ENCODE measurements at places on chromosomes 3 and 15. TPM values are rescaled to one million over a fixed set of nuclear protein-coding genes. Genes with fewer than 3 reads are reported as not detected.

The SLC27A2 gene
- total RNA-seq: 9.8 TPM

The CTXN2 gene
- not detected for total RNA-seq

The CYP19A1 gene
- total RNA-seq: not detected

The SPTSSB gene
- not detected for total RNA-seq

The CSPG4 gene
- total RNA-seq: not detected

The ALAS1 gene
- 54.3 TPM for total RNA-seq

The HTR3E gene
- not detected for total RNA-seq

The INKA1 gene
- total RNA-seq: 1.8 TPM

The HYPK gene
- 15.5 TPM for total RNA-seq

The ADAMTS17 gene
- 1.5 TPM for total RNA-seq

The RNU5B-1 gene
- total RNA-seq: not detected

The INSYN1 gene
- not detected for total RNA-seq

The LRRC31 gene
- total RNA-seq: not detected

The CIDEC gene
- total RNA-seq: not detected

The LRTM1 gene
- total RNA-seq: not detected

DNA sequence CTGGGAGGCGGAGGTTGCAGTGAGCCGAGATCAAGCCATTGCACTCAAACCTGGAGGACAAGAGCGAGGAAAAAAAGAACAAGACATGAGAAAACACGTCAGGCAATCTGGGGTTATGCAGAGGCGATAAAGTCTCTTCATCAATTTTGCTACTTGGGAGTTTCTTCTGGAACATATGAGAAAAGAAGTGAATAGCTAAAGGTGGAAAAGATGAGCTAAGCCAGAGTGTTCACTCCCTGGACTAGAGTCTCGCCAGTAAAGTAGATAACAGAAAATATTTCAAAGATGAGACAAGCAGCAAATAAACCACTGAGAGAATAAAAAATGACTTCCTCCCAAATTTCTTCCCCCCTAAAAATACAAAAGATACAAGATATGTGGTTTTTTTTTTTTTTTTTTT lies 188.4 kb upstream of the HES1 start:
- no peaks in the 10 kb centered on the region for H3K36me3 ChIP-seq
- no peak overlapping the region for H3K4me3 ChIP-seq
- DNase-seq: no peak
- no peak overlapping the region for H3K27ac ChIP-seq

DNA sequence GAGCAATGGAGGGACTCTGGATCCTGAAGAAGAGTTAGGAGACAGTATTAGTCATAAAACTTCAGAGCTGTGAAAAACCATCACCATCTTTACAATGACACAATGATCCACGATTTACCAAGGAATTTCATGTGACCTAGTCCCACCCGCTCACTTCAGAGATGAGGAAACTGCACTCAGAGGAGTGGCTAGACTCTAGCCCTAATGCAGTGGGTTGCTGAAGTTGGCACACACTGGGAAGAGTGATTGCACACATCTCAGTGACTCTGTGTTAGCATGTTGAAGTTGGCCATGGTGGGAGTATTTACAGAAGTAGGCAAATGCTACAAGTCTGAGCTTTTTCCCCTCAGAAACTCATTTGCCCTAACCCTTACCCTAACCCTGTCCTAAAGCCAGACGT lies 35.2 kb upstream of the SPATA12 start:
- DNase-seq: no peak
- no peaks in the 10 kb centered on the region for H3K4me1 ChIP-seq
- no peak overlapping the region for H3K27ac ChIP-seq

GRCh38 chr3:98764472-98764884 lies 1.3 kb downstream of the ST3GAL6 start:
- H3K27me3 ChIP-seq: peaks cover 6% of the 10 kb centered on the region
- no peaks in the 10 kb centered on the region for H3K4me1 ChIP-seq

GRCh38 chr3:111732252-111732879 lies 126.7 kb upstream of the PHLDB2 start:
- peaks cover 11% of the 10 kb centered on the region for H3K4me1 ChIP-seq
- DNase-seq: no peak
- peaks cover 11% of the 10 kb centered on the region for H3K36me3 ChIP-seq
- H3K27me3 ChIP-seq: no peaks in the 10 kb centered on the region

- H3K27me3 ChIP-seq: peaks cover 5% of the 10 kb centered on the region
- no peak for DNase-seq
- H3K27ac ChIP-seq: no peak overlapping the region
These were observed 232.8 kb downstream of the CPNE4 start for GRCh38 chr3:131802029-131802428.

GRCh38 chr3:46693038-46693891 lies at the start of gene ALS2CL:
Gene ALS2CL (minus strand): TSS chr3:46693679. CDS start chr3:46689440, 4,239 bp downstream.
- peak; percentile 62 for DNase-seq
- H3K27ac ChIP-seq: no peak within 1 kb of the TSS
- peaks cover 29% of the 10 kb centered on the region for H3K4me1 ChIP-seq
- no peaks in the 10 kb centered on the region for H3K36me3 ChIP-seq
- H3K27me3 ChIP-seq: no peaks in the 10 kb centered on the region

GRCh38 chr3:156233876-156234275 lies 113.5 kb downstream of the KCNAB1 start:
- H3K27me3 ChIP-seq: peaks cover 15% of the 10 kb centered on the region
- no peak overlapping the region for H3K27ac ChIP-seq
- DNase-seq: no peak
- no peaks in the 10 kb centered on the region for H3K36me3 ChIP-seq
- no peak overlapping the region for H3K4me3 ChIP-seq
- no peaks in the 10 kb centered on the region for H3K4me1 ChIP-seq

GRCh38 chr3:123357275-123357674 lies 91.6 kb downstream of the ADCY5 start:
- peaks cover 10% of the 10 kb centered on the region for H3K27me3 ChIP-seq
- no peak for DNase-seq
- H3K36me3 ChIP-seq: no peaks in the 10 kb centered on the region
- no peaks in the 10 kb centered on the region for H3K4me1 ChIP-seq
- no peak overlapping the region for H3K27ac ChIP-seq

DNA sequence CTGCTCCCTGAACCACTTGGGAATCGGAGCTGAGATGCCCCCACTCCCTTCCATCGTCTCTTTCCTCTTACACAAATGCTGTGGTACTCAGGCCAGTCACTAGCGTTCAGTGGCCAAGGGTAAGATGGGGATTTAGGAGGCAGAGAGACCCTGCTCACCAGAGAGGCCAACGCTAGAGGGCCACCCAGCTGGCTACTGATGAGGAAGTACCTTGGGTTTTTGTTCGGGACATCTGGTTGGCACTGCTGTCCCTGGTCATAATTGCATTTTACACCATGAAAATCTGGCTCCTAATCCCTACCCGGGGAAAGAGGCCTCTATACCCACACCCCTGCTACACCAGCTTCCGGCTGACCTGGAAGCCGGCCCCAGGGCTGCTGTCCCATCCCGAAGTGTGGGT lies 7.7 kb downstream of the MAP6D1 start:
- no peaks in the 10 kb centered on the region for H3K27me3 ChIP-seq
- peaks cover 16% of the 10 kb centered on the region for H3K36me3 ChIP-seq

GRCh38 chr15:87245592-87245991 lies 1010.9 kb downstream of the NTRK3 start:
- H3K4me1 ChIP-seq: no peaks in the 10 kb centered on the region
- H3K27ac ChIP-seq: no peak overlapping the region
- no peak for DNase-seq

GRCh38 chr3:197499427-197499826 lies 56.3 kb downstream of the BDH1 start:
- no peaks in the 10 kb centered on the region for H3K4me1 ChIP-seq
- no peaks in the 10 kb centered on the region for H3K27me3 ChIP-seq
- no peak for DNase-seq
- no peaks in the 10 kb centered on the region for H3K36me3 ChIP-seq
- no peak overlapping the region for H3K4me3 ChIP-seq

DNA sequence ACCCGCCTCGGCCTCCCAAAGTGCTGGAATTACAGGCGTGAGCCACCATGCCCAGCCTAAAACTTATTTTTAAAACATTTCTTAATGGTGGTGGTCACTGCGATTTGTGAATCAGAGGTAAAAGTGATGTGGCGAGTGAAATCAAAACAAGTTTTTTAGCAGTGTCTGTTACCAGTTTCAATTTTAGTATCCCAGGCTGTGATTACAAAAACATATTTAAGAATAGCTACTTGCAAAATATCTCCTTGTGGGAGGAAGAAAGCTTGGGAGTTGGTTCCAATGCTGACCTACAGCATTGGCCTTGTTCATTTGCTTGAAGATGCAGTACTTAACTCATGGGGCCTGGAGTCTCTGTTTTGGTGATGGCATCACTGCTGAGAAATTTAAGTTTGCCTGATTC lies 4.5 kb downstream of the RAB7A start:
- H3K27me3 ChIP-seq: no peaks in the 10 kb centered on the region
- H3K36me3 ChIP-seq: peaks cover 64% of the 10 kb centered on the region
- peaks cover 78% of the 10 kb centered on the region for H3K4me1 ChIP-seq
- no peak for DNase-seq

GRCh38 chr3:71398157-71398836 lies 185.2 kb downstream of the FOXP1 start:
- H3K4me1 ChIP-seq: peaks cover 86% of the 10 kb centered on the region
- H3K27ac ChIP-seq: peak overlapping the region; percentile 91
- H3K4me3 ChIP-seq: peak overlapping the region; percentile 73
- peaks cover 14% of the 10 kb centered on the region for H3K36me3 ChIP-seq

GRCh38 chr3:189260556-189261493 lies 89.1 kb downstream of the TPRG1 start:
- H3K36me3 ChIP-seq: no peaks in the 10 kb centered on the region
- no peaks in the 10 kb centered on the region for H3K27me3 ChIP-seq
- no peak overlapping the region for H3K27ac ChIP-seq
- H3K4me3 ChIP-seq: no peak overlapping the region
- no peaks in the 10 kb centered on the region for H3K4me1 ChIP-seq
- DNase-seq: no peak

DNA sequence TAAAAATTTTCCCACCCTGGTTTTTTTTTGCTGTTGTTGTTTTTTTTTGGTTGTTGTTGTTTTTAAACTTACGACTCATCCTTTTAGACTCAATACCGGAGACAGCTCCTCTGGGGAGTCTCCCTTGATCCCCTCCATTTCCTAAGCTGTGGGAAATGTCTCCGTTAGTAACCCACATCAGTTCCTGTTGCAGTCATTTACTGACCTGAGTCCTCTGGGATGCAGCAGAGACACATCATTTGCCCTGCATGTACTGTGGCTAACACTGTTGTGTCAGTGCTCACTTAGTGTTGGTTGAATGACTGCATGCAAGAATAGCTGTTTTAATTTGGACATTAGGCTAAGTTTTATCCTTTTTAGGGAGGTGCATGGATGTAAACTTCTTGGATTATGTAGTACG lies 83.8 kb downstream of the MBNL1 start:
- no peaks in the 10 kb centered on the region for H3K27me3 ChIP-seq
- no peak overlapping the region for H3K4me3 ChIP-seq
- peaks cover 42% of the 10 kb centered on the region for H3K36me3 ChIP-seq
- peak overlapping the region; percentile 59 for H3K27ac ChIP-seq

DNA sequence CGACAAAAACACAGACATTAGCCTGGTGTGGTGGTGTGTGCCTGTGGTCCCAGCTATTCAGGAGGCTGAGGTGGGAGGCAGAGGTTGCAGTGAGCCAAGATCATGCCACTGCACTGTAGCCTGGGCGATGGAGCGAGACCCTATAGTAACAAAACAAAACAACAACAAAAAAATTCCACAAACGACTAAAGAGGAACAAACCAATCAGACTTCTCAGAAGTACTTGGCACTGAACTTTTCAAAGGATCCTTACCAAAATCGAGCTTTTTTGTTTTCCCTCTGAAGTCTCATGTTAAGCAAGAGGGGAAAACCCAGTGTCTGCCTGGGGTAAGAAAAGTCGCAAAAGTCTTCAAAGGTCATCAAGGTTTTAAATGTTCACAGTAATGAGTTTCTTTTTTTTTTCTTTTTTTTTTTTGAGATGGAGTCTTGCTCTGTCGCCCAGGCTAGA lies 30.1 kb upstream of the TFRC start:
- DNase-seq: peak; percentile 56
- H3K27ac ChIP-seq: peak overlapping the region; percentile 71
- H3K4me1 ChIP-seq: peaks cover 15% of the 10 kb centered on the region
- H3K4me3 ChIP-seq: peak overlapping the region; percentile 21
- H3K36me3 ChIP-seq: no peaks in the 10 kb centered on the region

GRCh38 chr3:166114448-166114847 lies 277.2 kb upstream of the BCHE start:
- no peak overlapping the region for H3K4me3 ChIP-seq
- no peaks in the 10 kb centered on the region for H3K4me1 ChIP-seq
- H3K27me3 ChIP-seq: no peaks in the 10 kb centered on the region
- DNase-seq: no peak
- H3K27ac ChIP-seq: no peak overlapping the region

DNA sequence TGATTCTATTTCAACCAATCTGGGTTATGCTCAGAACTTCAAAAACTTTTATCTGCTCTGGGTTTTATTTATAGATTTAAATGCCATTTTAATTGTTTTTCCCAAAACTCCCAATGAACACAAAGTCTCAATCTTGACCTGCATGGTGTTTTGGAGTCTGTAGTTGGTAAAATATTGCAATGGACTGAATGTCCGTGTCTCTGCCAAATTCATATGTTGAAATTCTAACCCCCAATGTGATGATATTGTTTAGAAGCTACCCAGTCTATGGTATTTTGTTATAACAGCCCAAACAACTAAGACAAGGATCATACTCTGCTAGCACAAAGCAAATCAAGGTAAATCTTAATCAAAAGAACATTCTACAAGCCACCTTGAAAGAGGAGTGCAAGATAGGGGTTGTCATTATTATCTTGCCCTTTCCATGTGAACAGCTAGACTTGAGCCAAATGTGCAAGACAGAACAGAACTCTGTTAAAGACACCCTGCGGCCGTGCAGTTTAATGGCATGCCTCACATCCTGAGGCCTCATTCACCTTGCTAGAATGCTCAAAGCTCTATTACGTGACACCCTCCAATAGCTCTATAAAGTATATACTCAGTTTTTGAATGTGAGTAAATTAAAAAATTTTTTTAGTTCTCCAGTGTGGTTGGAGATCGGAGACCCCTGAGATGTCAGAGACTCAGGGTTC lies 7.5 kb downstream of the EOGT start:
- H3K4me3 ChIP-seq: no peak overlapping the region
- peaks cover 15% of the 10 kb centered on the region for H3K36me3 ChIP-seq
- H3K27me3 ChIP-seq: no peaks in the 10 kb centered on the region
- H3K4me1 ChIP-seq: no peaks in the 10 kb centered on the region
- DNase-seq: no peak

GRCh38 chr3:9179826-9180763 lies 69.4 kb downstream of the SRGAP3 start:
- H3K4me3 ChIP-seq: peak overlapping the region; percentile 51
- H3K27me3 ChIP-seq: no peaks in the 10 kb centered on the region
- peak overlapping the region; percentile 74 for H3K27ac ChIP-seq
